ENCODE measurements at places on chromosomes 12 and 14. TPM values are rescaled to one million over a fixed set of nuclear protein-coding genes. Genes with fewer than 3 reads are reported as not detected.

DNA sequence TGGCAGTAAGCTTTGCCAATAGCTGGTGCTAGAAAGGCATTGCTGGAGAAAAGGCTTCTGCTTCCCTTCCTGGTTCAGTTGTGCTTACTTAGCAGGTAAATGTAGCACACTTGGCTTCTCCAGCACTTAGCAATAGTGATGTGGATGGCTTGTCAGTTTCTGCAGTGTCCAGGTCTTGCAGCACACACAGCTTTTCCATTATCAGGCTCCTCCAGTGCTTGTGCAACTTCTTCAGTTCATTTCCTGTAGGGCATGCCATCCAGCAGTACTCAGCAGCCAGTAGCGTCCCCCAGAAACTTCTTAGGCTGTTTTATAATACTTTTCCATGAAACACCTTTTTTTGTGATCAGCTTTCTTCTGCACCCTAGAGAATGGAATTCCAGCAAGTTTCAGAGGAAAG is 154.6 kb downstream of the SLC6A15 start:
- H3K27me3 ChIP-seq: no peaks in the 10 kb centered on the region
- H3K4me3 ChIP-seq: no peak overlapping the region
- no peak overlapping the region for H3K27ac ChIP-seq
- DNase-seq: no peak
- no peaks in the 10 kb centered on the region for H3K4me1 ChIP-seq

DNA sequence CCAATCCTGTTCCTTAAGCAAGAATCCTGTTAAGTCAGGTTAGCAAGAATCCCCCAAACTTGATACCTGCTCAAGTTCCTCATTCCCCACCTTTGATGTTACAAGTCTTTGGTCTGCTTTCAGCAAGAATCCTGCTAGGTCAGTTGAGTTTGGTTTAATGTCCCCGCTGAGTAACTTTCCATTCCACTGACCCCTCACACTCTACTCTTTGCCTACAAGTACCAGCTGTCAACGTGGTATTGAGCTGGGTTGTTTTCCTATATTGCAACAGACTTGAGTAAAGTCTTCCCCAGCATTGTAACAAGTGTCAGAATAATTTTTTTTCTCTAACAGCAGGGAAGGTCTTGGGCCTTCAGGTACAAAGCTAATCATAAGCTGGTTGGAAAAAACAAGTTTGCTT is 6.3 kb downstream of the PPM1H start:
- no peak overlapping the region for H3K27ac ChIP-seq
- no peaks in the 10 kb centered on the region for H3K36me3 ChIP-seq
- no peak overlapping the region for H3K4me3 ChIP-seq
- peaks cover 7% of the 10 kb centered on the region for H3K4me1 ChIP-seq
- no peak for DNase-seq

GRCh38 chr14:20757965-20758364 is 10.2 kb upstream of the EDDM3B start:
- H3K4me1 ChIP-seq: peaks cover 15% of the 10 kb centered on the region
- H3K36me3 ChIP-seq: peaks cover 4% of the 10 kb centered on the region
- H3K4me3 ChIP-seq: no peak overlapping the region
- no peak for DNase-seq
- H3K27ac ChIP-seq: no peak overlapping the region

DNA sequence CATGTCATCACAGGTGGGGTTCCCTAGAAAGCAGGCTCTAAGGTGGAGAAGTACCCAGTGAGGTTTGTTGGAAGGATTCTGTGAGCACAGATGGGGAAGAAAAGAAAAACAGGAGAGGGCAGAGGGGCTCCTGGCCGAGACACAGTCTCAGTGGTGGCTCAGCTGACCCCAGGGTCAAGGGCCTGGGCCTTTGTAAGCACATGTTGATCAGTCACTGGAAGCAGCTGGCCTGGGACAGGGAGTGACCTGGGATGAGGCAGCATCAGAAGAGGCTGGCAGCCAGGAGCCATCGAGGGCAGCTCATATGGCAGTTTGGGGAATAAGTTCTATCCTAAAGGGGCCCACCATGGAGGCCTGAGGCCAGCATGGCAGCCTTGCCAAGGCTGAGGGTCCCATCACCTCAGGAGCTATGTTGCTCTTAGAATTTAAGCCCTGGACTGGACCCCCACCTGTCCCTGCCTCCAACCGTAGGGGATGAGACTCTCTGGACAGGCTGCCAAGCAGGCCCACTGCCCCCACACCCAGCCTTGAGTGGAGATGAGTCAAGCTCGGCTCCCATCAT is 6.3 kb upstream of the TMEM179 start:
- no peaks in the 10 kb centered on the region for H3K36me3 ChIP-seq
- DNase-seq: no peak
- H3K4me3 ChIP-seq: no peak overlapping the region
- H3K27ac ChIP-seq: no peak overlapping the region
- H3K4me1 ChIP-seq: no peaks in the 10 kb centered on the region
- H3K27me3 ChIP-seq: peaks cover 63% of the 10 kb centered on the region

GRCh38 chr12:28883406-28883997 is 265.6 kb upstream of the FAR2 start:
- H3K27me3 ChIP-seq: no peaks in the 10 kb centered on the region
- H3K4me3 ChIP-seq: no peak overlapping the region
- no peak for DNase-seq
- H3K27ac ChIP-seq: no peak overlapping the region

- no peak overlapping the region for H3K27ac ChIP-seq
- H3K4me3 ChIP-seq: no peak overlapping the region
- DNase-seq: no peak
Observed at GRCh38 chr14:105433161-105433605, 13.6 kb downstream of the MTA1 start.

DNA sequence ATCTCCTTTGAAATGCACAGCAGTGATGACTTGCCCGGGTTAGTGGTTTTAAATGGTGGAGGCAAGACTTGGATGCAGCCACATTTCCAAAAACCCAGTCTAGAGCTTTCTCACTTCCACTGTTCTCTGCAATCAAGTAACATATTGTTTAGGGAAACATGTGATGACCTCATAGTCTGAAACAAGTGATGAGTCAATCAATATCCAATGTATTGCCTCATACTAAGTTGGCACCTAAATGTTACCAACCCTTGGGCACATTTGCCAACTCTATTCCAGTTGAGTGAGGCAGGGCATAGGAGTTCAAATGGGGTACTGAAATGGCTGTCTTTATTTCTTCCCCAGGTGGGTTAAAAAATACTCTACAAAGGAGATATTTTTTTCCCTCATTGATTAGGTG is 1105.4 kb downstream of the VRK1 start:
- DNase-seq: no peak
- no peaks in the 10 kb centered on the region for H3K4me1 ChIP-seq
- H3K36me3 ChIP-seq: no peaks in the 10 kb centered on the region
- H3K4me3 ChIP-seq: no peak overlapping the region

Gene CACNA2D4
- 0.72 TPM for total RNA-seq

Gene PHLDA1
- 30.9 TPM for total RNA-seq

Gene FLVCR2
- 3.0 TPM for total RNA-seq

Measured in neural crest cell (in vitro differentiated cells).